ENCODE measurements at places on chromosomes 4 and X. TPM values are rescaled to one million over a fixed set of nuclear protein-coding genes. Genes with fewer than 3 reads are reported as not detected.

DNA sequence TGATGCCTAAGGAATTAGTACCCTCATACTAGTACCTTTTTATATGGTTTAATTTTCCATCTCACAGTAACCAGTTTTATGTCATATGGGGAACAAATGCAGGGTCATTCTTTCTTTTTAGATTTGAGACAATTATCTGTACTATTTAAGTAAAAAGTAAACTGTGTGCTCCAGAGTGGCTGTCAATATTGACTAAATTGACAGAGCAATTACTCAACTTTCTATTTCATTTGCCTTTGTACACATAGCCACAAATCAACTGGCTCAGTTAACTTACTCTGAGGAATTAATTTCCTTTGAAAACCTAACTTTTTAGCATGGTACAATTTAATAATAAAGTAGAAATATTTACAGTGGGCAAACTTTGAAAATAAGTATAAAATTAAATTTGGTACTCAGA, 28.5 kb upstream of the TEX13C start:
- no peaks in the 10 kb centered on the region for H3K4me1 ChIP-seq
- no peaks in the 10 kb centered on the region for H3K27me3 ChIP-seq
- H3K4me3 ChIP-seq, result no peak overlapping the region
- no peaks in the 10 kb centered on the region for H3K36me3 ChIP-seq
- DNase-seq, result no peak

DNA sequence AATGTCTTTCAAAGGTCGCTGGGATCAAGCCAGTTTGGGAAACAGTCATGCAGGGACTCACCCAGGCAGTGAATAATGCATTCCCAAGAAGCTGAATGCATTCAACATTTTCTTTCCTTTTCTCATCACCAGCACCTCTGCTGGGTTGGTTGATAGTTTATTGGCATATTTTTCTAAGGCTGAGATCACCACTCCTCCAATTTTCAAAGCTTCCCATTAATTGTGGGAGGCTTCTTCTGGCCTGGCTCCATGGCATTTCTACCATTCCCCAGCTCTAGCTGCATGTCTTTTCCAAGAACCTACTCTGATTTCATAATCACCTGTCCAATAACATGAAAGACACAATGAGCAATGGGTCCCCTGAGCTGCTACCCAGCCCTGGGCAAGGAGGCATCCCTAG, 35.8 kb downstream of the CHRDL1 start:
- no peaks in the 10 kb centered on the region for H3K4me1 ChIP-seq
- no peaks in the 10 kb centered on the region for H3K36me3 ChIP-seq
- no peak overlapping the region for H3K4me3 ChIP-seq

- no peaks in the 10 kb centered on the region for H3K27me3 ChIP-seq
- H3K4me1 ChIP-seq, result no peaks in the 10 kb centered on the region
- H3K4me3 ChIP-seq, result no peak overlapping the region
These were observed 17.9 kb upstream of the NSUN7 start for GRCh38 chr4:40731792-40732245.

DNA sequence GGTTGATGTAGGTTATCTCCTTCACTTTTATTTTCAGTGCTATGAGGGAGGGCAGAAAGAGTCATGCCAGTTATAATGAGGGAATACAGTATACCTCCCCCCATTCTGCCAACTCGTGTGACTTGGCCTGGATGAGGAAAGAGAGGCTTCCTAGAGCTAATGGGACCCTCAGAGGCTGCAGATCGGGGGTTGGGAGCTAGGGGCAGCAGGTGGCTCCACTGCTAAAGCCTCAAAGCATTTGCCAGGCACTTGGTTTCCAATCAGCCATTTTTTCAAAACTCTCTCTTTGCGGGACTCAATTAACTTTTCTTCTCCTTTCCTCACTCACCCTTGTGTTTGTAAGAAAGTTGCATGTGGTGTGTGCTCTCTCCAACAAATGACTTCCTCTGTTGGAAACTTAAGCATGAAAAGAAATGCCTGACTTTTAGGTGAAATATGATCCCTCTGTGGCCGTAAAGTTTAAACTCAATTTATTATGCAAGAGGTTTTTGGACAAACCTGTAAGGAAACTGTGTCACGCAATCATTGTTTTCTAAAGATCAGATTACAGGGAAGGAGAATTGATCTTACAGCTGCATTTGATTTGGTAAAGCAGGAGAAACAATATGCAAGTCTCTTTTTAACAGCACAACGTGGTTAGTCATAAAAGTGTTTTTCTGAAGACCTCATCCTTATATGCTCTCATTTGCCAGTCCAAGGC, 7.0 kb downstream of the SFRP2 start:
- H3K4me3 ChIP-seq, result no peak overlapping the region
- DNase-seq, result no peak
- H3K36me3 ChIP-seq, result no peaks in the 10 kb centered on the region
- no peaks in the 10 kb centered on the region for H3K27me3 ChIP-seq

GRCh38 chr4:167890226-167890625, 202.1 kb upstream of the ANXA10 start:
- H3K4me3 ChIP-seq, result no peak overlapping the region
- DNase-seq, result no peak
- H3K4me1 ChIP-seq, result peaks cover 5% of the 10 kb centered on the region
- H3K27me3 ChIP-seq, result no peaks in the 10 kb centered on the region
- H3K27ac ChIP-seq, result no peak overlapping the region

GRCh38 chr4:21888195-21888976, 60.2 kb downstream of the KCNIP4 start:
- no peak for DNase-seq
- H3K27ac ChIP-seq, result no peak overlapping the region
- no peak overlapping the region for H3K4me3 ChIP-seq
- no peaks in the 10 kb centered on the region for H3K36me3 ChIP-seq

GRCh38 chr4:189784651-189785050, 156.0 kb upstream of the FRG1 start:
- H3K4me1 ChIP-seq, result no peaks in the 10 kb centered on the region
- no peak overlapping the region for H3K4me3 ChIP-seq
- no peak for DNase-seq

DNA sequence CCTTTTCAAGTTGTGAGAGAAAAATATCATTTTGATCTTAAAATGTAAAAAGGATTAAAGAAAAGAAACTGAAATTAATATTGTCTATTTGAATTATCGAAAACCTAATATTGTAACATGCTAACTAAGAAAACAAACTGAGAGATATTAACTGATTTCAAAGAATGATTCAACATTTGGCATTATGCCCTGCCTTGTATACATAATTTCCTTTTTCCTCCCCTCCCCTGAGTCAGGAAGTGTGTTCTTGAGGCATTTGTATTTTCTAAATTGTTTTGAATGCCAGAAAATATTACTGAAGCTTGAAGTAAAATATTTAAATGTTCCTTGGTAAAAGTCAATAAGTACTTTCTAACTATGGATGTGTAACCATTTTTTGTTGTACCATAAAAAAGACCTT, 49.4 kb downstream of the RPS6KA3 start:
- H3K27ac ChIP-seq, result no peak overlapping the region
- no peaks in the 10 kb centered on the region for H3K36me3 ChIP-seq
- H3K27me3 ChIP-seq, result no peaks in the 10 kb centered on the region
- no peak overlapping the region for H3K4me3 ChIP-seq
- no peak for DNase-seq
- H3K4me1 ChIP-seq, result peaks cover 8% of the 10 kb centered on the region

DNA sequence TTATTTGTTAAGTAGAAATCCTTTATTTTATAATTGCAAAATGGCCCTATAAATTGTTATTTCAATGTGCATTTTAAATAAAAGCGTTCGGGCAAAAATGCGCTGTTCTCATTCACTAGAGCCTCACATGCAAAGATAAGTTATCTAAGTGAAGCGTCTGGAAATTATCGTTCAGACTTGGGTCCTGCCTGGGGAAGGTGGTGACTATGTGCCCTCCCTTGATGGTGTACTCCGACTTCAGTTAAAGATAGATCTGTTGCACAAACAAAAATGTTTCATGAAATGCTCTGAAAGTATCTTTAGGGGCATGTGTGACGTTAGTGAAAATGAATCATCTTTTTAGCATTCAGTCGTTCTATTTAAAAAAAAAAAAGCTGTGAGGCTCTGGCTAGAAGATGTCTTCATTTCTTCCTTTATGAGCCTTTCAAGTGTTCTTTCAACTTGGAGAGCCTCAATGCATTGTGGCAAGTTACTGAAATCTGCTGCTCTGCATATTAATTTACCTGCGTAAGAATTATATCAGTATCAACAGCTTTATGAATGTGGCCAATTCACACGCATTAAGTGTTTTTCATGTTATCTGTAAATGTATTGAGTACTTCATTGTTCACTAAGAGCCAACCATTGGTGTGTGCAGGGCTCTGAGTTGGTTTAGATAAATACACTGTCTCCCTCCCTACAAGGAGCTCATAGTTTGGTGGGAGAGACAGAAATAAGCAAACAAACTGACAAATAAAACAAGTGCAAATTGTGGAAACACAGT, 83.0 kb downstream of the AFF1 start:
- peaks cover 79% of the 10 kb centered on the region for H3K4me1 ChIP-seq
- no peaks in the 10 kb centered on the region for H3K27me3 ChIP-seq
- no peak for DNase-seq
- peak overlapping the region; percentile 81 for H3K27ac ChIP-seq

DNA sequence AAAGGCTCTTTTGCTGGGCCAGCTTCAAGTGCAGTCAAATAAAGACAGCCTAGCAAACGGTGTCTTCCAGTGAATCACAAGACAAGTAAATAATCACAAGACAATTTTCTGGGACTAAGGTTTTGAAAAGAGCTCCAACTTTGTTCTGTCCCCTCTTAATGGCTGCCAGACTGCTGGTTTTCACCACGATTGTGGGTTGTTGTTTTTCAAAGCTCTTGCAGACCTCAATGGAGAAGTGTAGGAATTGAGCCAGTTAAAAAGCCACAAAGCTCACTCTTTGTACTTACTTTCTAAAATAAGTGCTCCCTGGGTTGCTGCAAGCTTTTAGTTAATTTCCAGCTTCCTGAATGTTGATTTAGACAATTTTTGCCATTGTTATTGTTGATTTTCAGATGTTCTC, 405.8 kb upstream of the HTR2C start:
- H3K27me3 ChIP-seq, result no peaks in the 10 kb centered on the region
- no peaks in the 10 kb centered on the region for H3K36me3 ChIP-seq
- no peak overlapping the region for H3K4me3 ChIP-seq
- no peak for DNase-seq
- no peak overlapping the region for H3K27ac ChIP-seq

DNA sequence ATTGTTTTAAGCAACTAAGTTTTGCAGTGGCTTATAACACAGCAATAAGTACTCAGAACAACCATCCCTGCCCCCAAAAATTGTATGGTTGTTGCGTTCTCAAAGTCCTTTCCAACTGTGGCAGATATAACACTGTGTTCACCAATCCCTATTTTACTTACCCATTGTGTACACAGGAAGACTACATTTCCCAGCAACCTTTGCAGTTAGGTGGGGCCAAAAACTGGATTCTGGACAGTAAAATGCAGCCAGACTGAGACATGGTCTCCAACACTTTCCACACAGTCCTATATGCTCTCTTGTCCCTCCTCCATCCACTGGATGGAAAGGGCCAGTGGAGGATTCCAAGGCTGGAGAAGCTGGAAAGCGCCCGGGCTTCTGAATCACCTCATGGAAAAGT, 523.6 kb downstream of the BCOR start:
- DNase-seq, result no peak
- H3K36me3 ChIP-seq, result no peaks in the 10 kb centered on the region
- no peaks in the 10 kb centered on the region for H3K27me3 ChIP-seq
- no peak overlapping the region for H3K4me3 ChIP-seq
- no peaks in the 10 kb centered on the region for H3K4me1 ChIP-seq

GRCh38 chr4:8117278-8117682, 41.3 kb downstream of the ABLIM2 start:
- DNase-seq, result no peak
- no peak overlapping the region for H3K27ac ChIP-seq
- no peaks in the 10 kb centered on the region for H3K36me3 ChIP-seq
- H3K27me3 ChIP-seq, result no peaks in the 10 kb centered on the region

DNA sequence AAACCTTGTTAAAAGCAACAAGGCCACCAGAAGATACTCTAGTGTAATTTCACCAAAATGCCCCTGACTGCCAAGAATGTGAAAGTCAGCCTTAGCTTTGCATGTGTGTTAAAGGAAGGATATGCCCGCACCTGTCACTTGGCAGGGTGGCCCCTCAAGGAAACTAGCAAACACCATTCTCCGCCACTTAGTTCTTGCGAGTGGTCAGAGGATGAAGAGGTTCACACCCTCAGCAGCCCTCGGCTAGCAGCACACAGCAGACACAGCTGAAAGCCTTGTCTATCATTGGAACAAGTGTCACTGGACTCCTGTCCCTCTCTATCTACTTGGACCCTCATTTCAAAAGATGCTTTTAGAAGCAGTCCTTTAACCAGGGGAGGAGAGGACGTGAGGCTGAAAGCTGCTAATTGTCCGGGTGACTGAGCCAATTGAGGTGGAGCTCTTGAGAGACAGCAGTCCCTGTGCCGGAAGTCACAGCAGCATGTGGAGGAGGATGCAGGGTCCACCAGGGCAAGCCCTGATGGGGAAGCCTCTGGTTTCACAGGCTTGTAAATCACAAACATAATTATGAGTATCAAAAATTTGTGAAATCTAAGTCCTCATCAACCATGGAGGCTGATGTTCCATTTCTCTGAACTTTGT, 18.0 kb downstream of the HHIP start:
- no peaks in the 10 kb centered on the region for H3K27me3 ChIP-seq
- no peak overlapping the region for H3K27ac ChIP-seq
- no peak overlapping the region for H3K4me3 ChIP-seq
- DNase-seq, result no peak
- no peaks in the 10 kb centered on the region for H3K4me1 ChIP-seq
- no peaks in the 10 kb centered on the region for H3K36me3 ChIP-seq

The SAGE1 gene
- total RNA-seq, result not detected

The GC gene
- not detected for total RNA-seq

The HPGDS gene
- 0.98 TPM for total RNA-seq

The LIMCH1 gene
- 17.9 TPM for total RNA-seq

The FOXP3 gene
- total RNA-seq, result 1.5 TPM

The STPG2 gene
- not detected for total RNA-seq

The SRPK3 gene
- 0.25 TPM for total RNA-seq

The GNRHR gene
- total RNA-seq, result not detected

The DGKK gene
- 0.49 TPM for total RNA-seq

The FAM120C gene
- total RNA-seq, result 13.5 TPM
